Heart right ventricle (tissue), 16 donors: ENCODE measurements at places on chromosomes 7 and 10. TPM values are rescaled to one million over a fixed set of nuclear protein-coding genes. Genes with fewer than 3 reads are reported as not detected.

DNA sequence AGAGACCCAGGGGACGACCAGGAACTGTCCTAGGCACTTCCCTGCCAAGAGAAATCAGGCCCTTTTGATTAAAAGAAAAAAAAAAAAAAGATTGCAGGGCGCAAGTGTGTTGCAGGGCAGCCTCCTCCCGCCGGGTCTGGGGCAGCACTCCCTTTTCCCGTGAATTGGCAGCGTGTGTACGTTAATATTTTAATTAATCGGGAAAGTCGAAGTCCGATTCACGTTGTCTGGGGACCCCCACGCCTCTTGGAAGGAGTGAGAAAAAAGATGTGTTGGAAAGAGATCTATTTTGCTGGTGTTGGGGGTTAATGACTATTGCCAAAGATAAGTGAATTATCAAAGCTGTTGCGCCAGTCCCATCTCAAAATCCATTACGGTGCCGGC lies 1.3 kb upstream of the EBF3 start:
- H3K27me3 ChIP-seq: peaks cover 88% of the 10 kb centered on the region
- no peak overlapping the region for H3K27ac ChIP-seq
- H3K4me3 ChIP-seq: peak overlapping the region; percentile 78
- H3K36me3 ChIP-seq: no peaks in the 10 kb centered on the region
- no peak for DNase-seq
- H3K4me1 ChIP-seq: peaks cover 33% of the 10 kb centered on the region

GRCh38 chr7:582931-583330 lies 63.3 kb upstream of the PDGFA start:
- no peak overlapping the region for H3K27ac ChIP-seq
- DNase-seq: no peak
- H3K27me3 ChIP-seq: no peaks in the 10 kb centered on the region
- no peaks in the 10 kb centered on the region for H3K36me3 ChIP-seq
- peaks cover 5% of the 10 kb centered on the region for H3K4me1 ChIP-seq

DNA sequence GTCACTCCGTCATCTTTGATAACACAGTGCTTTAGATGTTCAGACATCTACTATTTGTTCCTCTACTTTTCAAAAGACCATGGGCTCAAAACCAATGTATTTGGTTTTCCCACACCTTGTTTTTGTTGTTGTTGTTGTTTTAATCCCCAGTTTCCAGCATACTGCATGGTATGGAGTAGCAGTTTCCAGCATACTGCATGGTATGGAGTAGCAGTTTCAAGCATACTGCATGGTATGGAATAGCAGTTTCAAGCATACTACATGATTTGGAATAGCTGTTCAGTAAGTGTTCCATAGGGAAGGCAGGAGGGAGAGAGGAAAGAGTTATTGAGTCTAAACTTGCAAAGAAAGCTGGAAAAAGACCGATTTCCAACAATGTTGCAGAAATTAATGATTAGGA lies 314.3 kb upstream of the PRKCQ start:
- no peaks in the 10 kb centered on the region for H3K27me3 ChIP-seq
- no peak overlapping the region for H3K27ac ChIP-seq
- no peaks in the 10 kb centered on the region for H3K4me1 ChIP-seq
- H3K4me3 ChIP-seq: no peak overlapping the region
- no peak for DNase-seq

DNA sequence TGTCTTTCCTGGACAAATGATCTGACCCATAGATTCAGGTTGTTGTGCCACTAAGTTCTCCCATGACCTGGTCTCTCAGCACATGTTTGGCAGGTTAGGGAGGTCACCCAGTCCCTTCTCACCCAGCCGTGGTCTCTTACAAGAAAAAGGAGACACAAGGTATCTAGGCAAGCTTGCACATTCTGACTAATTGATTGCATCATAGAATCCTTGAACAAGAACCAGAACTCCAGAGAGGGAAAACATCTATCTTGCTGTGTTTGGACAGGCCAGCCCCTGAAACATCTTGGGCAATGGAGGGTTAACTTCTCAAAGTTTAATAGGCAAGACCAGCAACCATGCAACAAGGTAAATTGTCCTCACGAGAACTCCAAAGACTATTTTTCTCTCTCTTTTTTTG lies 8.5 kb upstream of the HK1 start:
- no peaks in the 10 kb centered on the region for H3K4me1 ChIP-seq
- H3K4me3 ChIP-seq: no peak overlapping the region
- H3K27ac ChIP-seq: no peak overlapping the region

GRCh38 chr7:55546814-55547213 lies 25.5 kb downstream of the VOPP1 start:
- no peaks in the 10 kb centered on the region for H3K36me3 ChIP-seq
- no peak overlapping the region for H3K27ac ChIP-seq
- peaks cover 62% of the 10 kb centered on the region for H3K4me1 ChIP-seq

DNA sequence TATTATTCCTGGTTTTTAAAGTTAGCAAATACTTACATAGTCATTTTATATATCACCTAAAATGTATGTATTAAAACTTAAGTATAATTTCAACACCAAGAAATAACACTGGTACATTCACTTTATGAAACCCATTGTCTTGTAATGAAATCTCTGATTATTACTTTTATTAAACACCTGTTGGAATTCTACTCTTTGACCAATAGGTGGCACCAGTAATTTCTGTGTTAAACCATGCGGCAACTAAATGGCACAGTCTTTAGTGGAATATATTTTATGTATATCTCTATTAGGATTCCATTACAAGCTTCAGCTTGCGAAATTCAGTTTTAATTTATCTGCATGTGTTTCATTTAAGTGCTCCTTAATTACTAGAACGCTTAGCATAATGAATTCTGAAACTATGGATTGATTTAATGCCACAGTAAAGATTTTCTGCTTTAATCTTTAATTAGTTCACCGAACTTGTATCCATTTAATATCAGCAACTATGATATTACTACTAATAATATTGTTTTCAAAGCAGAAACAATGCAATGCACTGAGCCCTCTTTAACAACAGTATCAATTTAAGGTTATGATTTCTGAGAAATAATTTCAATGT lies 181.3 kb downstream of the MAGI2 start:
- H3K36me3 ChIP-seq: no peaks in the 10 kb centered on the region
- DNase-seq: no peak
- no peaks in the 10 kb centered on the region for H3K4me1 ChIP-seq
- no peak overlapping the region for H3K4me3 ChIP-seq

DNA sequence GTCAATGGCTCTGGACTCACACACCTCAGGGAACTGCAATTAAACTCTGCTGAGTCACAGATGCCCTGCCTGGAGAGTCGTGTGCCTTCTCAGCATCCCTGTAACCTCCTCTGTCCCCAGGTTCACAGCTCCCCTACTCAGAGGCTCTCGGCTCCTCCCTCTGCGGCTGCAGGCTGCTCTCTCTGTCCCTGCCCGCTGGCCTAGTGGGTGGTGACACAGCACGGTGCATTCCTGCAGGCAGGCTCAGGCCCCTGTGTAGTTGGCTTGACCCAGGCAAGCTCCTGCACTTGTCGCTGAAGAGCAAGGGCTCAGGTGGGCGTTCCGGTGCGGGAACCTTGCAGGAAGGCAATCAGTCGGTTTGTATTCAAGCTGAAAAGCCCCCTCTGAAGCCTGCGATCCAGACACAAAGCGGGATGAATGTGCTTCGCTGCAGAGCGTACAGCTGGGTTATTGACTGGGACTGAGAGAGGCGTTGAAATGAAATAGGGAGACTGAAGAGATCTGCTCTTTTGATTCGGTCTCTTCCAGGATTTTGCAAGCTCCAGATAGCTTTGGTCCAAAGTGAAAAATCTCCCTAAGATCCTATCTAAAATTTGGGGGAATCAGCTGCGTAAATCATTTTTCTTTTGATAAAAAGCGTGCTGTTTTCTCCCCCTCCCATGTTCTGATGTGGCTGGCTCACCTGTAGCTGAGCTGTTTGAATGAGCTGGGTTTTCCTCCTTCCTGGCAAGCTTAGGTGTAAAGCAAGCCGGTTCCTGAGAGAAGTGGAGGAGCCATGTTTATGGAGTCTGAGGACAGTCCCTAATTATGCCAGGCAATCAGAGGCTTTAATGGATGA lies 208.7 kb upstream of the PHYHIPL start:
- no peaks in the 10 kb centered on the region for H3K27me3 ChIP-seq
- H3K27ac ChIP-seq: no peak overlapping the region

DNA sequence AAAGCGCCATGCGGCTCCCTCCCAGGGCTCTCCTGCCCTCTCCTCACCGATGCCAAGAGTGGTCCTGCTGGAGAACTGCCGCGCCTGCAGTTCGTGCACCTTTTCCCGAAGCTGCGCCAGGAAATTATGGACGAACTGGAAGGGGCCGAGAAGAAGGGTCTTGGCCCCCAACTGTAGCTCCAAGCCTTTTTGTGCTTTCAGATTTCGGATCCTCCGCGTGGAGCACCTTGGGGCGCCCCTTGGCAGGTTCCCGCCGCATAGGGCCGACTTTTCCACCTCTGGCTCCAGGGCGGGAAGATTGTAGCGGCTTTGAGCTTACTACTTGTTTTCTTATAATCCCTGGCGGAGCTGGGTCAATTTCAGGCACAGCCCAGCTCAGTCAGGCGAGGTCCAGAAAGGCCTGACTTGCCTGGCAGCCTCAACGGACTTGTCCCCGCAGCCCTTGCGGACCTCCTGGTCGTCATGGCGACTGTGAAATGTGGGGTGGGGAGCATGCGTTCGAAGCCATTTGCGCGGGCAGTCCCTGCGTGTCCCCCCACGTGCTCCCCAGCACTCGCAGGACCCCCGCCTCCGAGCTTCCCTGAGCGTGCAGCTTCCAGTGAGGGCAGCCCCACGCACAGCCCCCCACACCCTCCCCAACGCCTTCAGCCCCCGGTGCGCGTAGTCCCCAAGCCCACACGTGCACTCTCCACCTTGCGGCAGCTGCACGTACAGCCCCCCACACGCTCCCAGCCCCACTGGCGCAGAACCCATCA lies 129.9 kb downstream of the KBTBD2 start:
- no peaks in the 10 kb centered on the region for H3K36me3 ChIP-seq
- no peak overlapping the region for H3K4me3 ChIP-seq
- no peaks in the 10 kb centered on the region for H3K4me1 ChIP-seq

DNA sequence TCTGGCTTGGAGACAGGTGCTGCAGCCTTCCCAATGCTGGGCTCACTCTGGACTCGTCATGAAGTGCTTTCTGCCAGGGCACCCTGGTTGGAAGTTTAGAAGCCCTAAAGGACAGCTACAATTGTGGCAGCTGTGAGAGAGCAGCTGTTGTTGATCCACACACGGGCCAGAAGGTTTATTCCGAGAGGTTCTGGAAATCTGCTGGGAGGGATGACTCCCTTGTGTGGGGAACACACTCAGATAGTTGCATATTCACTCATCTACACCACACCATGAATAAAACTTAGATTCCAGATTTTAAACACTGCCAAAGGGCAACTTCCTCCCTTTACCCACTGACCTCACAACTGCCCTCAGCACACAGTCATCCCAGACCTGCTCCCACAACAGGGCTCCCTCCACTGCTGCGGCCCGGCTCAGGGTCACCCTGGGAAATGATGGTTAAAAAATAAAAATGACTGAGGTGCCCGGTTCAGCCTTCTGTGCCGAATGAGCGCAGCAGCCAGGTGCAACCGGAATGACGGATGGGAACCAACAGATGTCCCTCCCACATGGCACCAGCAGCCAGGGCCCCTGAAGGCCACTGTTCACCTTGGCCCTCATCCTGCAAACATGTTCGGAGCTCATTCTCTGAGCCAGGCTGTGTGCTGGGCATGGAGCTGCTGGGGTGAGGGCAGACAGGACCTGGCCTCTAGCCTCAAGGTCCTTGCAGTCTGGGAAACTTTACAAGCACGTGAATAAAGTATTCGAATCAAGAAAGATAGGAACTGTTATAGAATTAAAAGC lies 40.2 kb downstream of the ASB13 start:
- no peak overlapping the region for H3K4me3 ChIP-seq
- H3K27me3 ChIP-seq: no peaks in the 10 kb centered on the region

GRCh38 chr10:62733654-62734293 lies 70.7 kb upstream of the ADO start:
- peak; percentile 20 for DNase-seq
- H3K36me3 ChIP-seq: no peaks in the 10 kb centered on the region
- no peak overlapping the region for H3K4me3 ChIP-seq
- H3K27ac ChIP-seq: no peak overlapping the region
- no peaks in the 10 kb centered on the region for H3K4me1 ChIP-seq

- H3K36me3 ChIP-seq: no peaks in the 10 kb centered on the region
- no peaks in the 10 kb centered on the region for H3K4me1 ChIP-seq
- H3K27ac ChIP-seq: no peak overlapping the region
- no peak for DNase-seq
These were observed 192.8 kb upstream of the ZMIZ1 start for GRCh38 chr10:78875932-78876331.

DNA sequence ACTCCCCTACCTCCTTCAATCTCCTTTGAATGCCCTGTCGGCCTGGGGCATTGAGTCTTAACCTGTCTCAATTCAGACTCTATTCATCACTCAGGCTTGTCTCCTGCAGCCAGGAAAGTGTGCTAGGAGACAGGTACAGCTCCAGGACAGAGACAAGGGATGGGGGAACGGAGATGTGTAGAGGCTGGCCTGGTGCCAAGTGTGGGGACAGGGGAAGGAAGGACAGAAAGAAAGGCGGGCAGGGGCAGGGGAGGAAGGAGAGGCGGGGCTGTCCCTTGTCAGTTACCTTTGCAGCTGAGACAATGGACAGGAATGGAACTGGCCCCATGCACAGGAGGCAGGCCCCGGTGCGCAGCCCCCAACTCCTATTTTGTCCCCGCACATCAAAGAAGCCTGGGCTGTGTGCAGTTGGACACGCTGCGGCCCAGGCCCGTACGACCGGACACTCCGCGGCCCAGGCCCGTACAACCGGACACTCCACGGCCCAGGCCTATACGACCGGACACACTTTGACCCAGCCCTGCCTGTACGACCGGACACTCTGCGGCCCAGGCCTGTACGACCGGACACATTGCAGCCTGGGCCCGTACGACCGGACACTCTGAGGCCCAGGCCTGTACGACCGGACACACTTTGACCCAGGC lies 36.9 kb downstream of the CHST15 start:
- H3K36me3 ChIP-seq: no peaks in the 10 kb centered on the region
- H3K4me3 ChIP-seq: no peak overlapping the region
- H3K27ac ChIP-seq: no peak overlapping the region
- H3K4me1 ChIP-seq: no peaks in the 10 kb centered on the region
- no peaks in the 10 kb centered on the region for H3K27me3 ChIP-seq

- H3K27me3 ChIP-seq: no peaks in the 10 kb centered on the region
- no peak overlapping the region for H3K4me3 ChIP-seq
- DNase-seq: no peak
- no peak overlapping the region for H3K27ac ChIP-seq
These were observed 164.0 kb downstream of the CHRM2 start for GRCh38 chr7:137032436-137032835.

DNA sequence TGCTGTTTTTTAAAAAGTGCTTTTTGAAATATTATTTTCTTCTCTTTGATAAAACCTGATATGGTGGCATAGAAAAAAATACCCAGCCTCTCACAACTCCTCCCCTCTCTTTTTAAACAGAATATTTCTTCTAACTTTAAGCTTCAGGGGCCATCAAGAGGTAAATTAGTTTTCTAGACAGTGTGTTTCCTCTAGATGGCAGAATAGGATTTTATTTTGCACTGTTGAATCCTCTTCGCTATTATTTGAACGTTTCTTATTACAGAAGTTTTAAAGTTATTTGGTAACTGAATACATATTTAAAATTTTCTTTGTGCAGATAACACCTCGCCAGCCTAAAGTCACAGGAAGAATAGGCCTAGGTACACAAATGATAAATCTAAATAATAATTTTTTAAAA lies 30.3 kb downstream of the ARL5B start:
- H3K27ac ChIP-seq: no peak overlapping the region
- H3K27me3 ChIP-seq: no peaks in the 10 kb centered on the region
- no peak overlapping the region for H3K4me3 ChIP-seq
- H3K4me1 ChIP-seq: no peaks in the 10 kb centered on the region
- H3K36me3 ChIP-seq: no peaks in the 10 kb centered on the region

CYP3A7 gene
- total RNA-seq: not detected

CRHR2 gene
- 0.28 TPM for total RNA-seq

JAZF1 gene
- 26.1 TPM for total RNA-seq
